Activated CD4-positive, alpha-beta memory T cell treated with anti-CD3 and anti-CD28 coated beads, Interleukin-2, amount 10 ng/mL, durations not matched to agents 7 days and 5 days (primary cell): ENCODE measurements at places on chromosomes 3 and 15.
A peak's percentile ranks its signal among the peaks of the same experiment; 100 is the strongest.

DNA sequence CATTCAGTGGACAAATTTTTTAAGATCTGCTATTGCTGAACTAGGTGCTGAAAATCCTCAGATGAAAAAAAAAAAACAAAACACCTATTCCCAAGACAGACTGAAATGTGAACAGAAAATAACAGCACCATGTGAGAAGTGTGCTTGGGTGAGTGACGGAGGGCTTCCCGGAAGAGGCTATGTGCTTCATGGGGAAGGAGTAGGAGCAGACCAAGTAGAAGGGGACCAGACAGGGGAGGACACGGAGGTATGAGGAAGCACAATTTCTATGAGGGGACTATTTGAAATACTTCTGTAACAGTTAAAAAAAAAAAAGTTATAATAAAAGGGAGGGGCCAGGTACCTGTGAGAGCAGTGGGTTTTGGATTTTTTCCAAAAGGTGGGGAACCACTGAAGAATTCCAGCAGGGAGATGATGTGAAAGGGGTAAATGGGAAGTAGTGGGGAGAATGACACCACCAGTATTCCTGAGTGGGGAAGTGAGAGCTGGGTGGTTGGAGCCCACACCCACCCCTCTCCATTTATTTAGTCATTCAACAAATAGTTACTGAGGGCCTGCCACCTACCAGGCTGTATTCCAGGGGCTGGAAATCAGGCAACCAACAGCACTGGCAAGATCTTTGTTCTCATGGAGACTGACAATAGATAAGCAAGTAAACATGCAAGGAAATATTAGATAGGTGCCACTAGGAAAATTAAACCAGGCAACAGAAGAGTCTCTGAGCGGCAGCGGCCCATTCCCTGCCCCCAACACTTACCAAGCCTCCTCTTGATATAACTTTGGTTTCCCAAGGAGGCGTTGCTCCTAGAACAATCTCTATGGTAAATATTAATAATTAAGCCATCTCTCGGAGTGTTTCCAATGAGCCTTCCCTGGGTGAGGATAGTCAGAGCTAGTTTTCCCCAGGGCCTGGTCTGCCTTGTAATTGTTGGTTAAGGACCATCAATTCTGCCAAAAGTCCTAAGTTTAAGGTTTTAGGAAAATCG lies 3.8 kb upstream of the USP3 start:
- no peak for DNase-seq

DNA sequence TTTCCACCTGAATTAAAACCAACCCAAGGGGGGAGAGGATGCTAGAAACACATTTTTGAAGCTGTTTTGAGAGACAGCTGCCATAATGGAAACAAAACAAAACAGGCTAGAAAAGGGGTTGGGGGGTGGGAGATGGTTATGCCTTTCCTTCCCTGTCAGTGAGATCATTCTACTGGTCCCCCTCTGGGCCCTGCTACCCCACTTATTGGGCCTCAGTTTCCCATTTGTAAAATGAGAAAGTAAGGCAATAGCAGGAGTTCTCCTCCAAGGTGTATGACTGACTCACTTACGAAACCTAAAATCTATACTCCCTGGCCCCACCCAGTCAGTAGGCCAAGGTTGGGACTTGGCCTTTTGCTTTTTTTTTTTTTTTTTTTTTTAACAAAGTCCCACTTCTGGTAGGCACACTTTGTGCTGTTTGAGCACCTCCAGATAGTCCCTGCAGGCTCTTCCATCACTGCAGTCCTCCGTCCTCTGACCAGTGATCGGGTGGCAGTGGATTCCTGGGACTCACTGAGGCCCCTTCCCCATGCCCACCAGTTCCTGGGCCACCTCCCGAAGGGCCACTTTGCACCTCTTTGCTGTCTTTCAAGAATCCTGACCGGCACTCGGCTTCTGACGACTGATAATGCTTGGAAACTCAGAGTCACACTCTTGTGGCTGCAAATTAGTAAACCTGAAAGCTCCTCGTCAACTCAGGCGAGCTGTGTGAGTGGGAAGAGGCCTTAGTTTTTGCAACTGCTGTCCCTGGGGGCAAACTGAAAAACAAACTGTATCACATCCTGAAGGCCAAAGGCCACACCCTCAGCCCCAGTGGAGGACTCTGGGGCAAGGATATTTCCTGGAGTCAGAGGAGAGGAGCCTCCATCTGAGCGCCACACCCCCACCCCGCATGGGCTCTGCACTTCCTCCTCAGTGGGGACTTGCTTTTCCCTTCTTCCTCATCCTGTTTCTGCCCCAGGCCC lies 6.7 kb upstream of the PSTPIP1 start:
- peak; percentile 84 for DNase-seq

GRCh38 chr3:70308760-70309159 lies 3.7 kb downstream of the MDFIC2 start:
- no peak for DNase-seq

DNA sequence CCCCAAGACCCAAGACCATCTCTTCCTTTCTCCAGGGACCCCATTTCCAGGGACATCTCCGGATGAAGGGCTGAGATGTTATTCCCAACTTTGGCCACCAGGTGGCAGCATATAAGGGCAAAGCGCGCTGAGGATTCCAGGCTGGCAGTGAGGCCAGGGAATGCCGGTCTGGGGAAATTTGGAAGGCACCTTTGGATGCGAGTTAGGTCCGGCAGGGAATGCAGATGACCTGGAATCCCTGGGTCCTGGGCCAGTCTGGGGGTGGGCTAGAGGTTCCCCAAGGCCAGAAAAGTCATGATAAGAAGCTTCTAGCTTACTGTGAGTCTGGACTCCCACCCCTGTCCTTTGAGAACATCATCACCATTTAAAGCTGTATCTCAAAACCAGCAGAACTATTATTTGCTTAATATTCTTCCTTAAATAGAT lies 1.6 kb upstream of the CHST13 start:
- peak; percentile 31 for DNase-seq

DNA sequence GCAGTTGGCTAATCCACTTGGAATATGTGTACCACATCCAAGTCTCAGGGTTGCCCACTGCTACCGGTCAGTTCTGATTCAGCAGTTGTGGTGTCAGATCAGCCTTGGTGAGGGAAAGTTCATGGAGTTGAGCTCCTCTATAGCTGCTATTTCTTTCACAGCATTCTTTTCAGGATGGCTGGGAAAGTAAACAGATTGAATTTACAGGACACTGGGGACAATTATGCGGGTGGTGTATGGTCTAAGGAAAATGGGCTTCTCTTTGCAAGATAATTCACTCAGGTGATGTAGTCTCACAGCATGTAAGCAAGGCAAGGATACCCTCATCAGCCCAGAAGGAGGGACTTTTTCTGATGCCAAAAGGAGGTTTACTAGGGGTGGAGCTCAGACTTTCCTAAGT lies 249.9 kb downstream of the DOCK3 start:
- DNase-seq: no peak

- no peak for DNase-seq
These were observed 59.7 kb upstream of the GK5 start for GRCh38 chr3:142285083-142285517.

DNA sequence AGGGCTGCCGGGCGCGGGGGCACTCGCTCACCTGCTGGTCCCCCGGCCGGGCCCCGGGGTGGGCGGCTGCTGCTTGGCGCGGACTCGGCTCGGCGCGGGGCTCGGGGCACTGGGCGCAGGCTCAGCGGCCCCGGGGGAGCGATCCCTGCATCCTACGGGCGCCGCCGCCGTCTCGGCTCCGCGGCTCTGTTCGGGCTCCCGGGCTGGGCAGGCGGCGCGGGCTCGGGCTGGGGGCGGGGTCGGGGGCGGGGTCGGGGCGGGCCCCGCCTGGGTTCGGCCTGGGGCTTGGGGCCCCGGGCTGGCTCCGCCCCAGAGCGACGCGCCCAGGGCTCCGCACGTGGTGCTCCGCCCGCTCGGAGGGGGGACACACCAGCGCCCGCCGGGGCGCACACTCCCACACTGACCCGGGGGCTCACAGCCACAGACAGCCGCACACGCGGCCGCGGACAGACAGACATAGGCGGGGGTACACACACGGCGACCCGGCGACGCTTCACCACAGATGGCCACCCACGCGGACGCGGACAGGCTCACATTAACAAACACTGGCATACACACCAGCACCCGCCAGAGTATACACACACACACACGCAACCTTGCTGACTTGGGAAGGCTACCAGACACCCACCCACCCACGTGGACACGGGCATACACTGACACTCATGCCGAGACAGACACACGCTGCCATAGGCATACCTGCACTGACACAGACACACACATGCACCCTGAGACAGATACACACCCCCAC lies at the start of gene SCN5A:
SCN5A (minus strand) TSS at position 188 of the 748 bp plus-strand sequence. CDS start 16,380 bp downstream, outside the sequence.
- peak; percentile 52 for DNase-seq

- DNase-seq: no peak
These were observed 254.5 kb upstream of the RARB start for GRCh38 chr3:25173606-25174005.

- DNase-seq: no peak
These were observed 44.5 kb downstream of the IL17RD start for GRCh38 chr3:57120451-57121174.

- no peak for DNase-seq
These were observed 106.1 kb downstream of the OXNAD1 start for GRCh38 chr3:16370872-16371740.

DNA sequence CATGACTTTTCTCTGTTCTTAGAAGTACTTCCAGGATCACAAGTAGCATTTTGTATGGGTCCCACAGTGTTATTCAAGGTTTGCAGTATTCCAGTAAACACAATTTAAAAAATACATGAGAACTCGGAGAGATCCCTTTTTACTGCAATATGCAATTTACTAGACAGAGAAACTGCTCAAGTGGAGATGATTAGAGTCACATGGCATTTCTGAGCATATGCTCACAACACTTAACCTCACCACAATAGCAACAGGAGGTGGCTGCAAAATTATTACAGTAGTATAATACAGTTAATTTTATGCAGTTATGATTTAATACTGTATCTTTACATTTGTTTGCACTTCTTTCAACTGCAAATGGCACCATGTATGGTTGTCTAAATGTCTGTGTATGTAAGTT lies 87.5 kb downstream of the PIK3CB start:
- no peak for DNase-seq

GRCh38 chr15:54011656-54012055 lies 33.4 kb downstream of the UNC13C start:
- no peak for DNase-seq

DNA sequence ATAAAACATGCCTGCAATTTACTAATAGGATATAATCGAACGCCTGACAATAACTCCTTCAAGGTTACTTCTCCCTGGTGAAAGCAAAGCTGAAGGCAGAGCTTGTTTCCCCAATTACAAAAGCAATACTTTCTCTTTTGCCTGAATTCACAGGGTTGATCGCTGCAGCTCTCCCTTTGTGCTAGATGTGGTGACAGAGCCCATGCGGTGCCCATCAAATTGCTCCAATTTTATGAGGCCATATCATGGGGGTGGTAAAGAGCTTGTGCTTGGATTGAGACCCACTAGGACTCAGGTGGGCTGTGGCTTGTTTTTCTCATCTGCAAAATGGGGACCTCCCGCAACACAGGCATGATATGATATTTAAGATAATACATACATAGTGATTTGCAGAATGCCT lies 143.4 kb downstream of the GREM1 start:
- DNase-seq: no peak
